ENCODE measurements at places on chromosomes 11 and 22.
A peak's percentile ranks its signal among the peaks of the same experiment; 100 is the strongest.

- peak; percentile 50 for DNase-seq
Observed at GRCh38 chr11:78379039-78379670, 38.5 kb downstream of the GAB2 start.

- DNase-seq, result no peak
Observed at GRCh38 chr22:47439643-47440265, 677.3 kb downstream of the TBC1D22A start.

- peak; percentile 75 for DNase-seq
Observed at GRCh38 chr11:45180179-45180847, 33.9 kb downstream of the PRDM11 start.

DNA sequence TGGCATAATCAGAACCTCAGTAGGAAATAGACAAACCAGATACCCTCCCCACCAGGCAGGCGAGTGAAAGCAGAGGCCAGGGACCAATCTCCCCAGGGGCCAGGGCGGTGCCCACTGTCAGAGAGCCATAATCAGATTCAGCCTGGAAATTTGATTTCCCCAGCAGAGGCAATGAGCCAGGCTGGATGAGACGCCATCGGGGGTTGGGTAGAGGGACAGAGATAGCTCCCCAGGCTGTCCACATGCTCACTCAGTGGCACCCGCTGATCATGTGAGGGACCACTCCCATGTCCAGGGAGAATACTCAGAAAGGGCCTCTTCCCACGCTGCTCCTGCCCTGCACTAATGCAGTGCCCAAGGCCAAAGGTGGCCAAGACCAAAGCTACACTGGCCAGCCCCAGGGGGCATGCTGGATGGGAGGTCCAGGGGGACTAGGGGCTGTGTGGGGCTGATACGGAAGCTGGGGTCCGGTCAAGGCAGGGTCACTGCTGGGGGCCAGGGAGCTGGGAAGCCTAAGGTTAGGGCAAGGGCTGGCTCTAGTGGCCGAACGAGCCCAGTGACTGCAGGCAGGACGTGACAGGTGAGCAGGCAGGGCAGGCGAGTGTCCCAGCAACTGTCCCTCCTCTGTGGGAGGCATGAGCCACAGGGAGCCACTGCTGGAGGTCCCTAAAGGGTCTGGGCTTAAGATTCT, 19.8 kb downstream of the ARVCF start:
- DNase-seq, result no peak

GRCh38 chr11:22161489-22161888, 31.4 kb upstream of the ANO5 start:
- DNase-seq, result no peak

DNA sequence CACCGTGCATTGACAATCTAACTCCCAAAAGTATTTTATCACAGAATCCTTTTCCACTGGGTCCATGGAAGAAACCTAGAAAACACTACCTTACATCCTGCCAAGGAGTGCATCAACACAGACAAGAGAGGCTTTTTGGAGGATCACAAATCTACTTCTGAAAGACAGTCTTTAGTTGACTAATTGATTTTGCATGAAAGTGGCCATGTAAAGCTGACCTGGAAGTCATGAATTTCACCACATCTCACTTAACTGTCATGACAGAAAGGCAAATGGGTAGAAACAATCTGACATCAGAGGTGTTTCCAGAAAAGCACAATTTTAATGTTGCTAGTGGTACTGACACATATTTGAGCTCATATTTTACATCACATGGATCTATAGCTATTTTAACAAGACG, 101.6 kb downstream of the FAM76B start:
- no peak for DNase-seq

DNA sequence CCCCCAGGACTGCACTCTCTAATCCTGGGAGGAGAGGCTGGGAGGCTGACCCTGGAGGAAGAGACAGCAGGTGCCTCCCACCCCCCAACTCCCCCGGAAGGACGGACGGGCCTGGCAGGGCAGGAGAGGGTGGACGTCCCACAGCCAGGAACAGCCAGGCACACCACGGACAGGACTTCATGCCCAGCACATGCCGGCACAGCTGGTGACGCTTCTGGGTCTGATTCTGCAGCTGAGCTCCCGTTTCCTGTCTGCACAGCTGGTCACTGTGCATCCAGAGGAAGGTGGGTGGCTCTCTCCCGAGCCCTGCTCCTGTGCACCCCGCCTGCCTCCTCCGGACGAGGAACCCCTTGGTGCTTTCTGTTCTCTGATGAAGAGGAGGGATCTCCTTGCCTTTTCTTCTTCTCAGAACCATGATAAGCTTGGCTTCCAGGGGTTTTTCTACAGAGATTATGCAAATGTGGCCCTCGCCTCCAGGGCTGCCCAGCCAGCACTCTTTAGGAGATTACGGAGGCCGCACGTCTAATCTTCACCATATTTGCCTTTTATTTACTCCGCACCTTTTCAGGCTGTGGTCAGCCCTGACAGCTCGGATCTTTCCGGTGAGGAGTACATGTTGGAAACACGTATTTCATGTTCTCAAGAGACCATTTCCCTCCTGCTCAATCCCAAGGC, 1295.8 kb downstream of the BRD1 start:
- DNase-seq, result no peak

GRCh38 chr11:123531325-123531724, 101.3 kb downstream of the GRAMD1B start:
- no peak for DNase-seq

- DNase-seq, result no peak
Observed at GRCh38 chr11:125192717-125193415, 28.3 kb downstream of the PKNOX2 start.

DNA sequence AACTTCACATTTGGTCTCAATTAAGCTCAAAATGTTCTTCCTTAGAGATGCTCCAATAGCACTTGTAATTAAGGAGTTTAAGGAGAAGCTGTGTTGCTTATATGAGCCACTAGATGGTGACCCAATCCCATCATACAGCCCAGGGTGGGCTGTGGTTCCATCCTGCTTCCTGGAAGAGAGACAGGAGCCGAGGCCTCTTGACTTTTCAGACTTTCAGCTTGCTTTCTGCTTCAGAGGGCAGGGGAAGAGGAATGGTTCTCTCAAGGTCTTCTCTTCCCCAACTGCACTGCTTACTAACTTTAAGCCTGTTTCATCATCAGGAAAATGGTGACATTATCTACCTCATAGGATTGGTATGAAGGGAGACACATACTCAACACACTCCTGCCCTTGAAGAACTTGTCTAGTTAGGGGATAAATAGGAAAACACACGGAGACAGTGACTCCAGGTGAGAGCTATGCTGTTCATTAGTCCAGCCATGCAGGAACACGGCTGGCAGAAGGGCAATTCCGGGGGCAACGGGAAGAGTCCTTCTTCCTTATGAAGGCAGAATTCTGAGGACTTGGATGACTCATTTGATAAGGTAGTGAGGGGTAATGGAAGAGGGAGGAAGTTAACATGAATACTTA, 20.1 kb downstream of the TMEM218 start:
- DNase-seq, result peak; percentile 94

DNA sequence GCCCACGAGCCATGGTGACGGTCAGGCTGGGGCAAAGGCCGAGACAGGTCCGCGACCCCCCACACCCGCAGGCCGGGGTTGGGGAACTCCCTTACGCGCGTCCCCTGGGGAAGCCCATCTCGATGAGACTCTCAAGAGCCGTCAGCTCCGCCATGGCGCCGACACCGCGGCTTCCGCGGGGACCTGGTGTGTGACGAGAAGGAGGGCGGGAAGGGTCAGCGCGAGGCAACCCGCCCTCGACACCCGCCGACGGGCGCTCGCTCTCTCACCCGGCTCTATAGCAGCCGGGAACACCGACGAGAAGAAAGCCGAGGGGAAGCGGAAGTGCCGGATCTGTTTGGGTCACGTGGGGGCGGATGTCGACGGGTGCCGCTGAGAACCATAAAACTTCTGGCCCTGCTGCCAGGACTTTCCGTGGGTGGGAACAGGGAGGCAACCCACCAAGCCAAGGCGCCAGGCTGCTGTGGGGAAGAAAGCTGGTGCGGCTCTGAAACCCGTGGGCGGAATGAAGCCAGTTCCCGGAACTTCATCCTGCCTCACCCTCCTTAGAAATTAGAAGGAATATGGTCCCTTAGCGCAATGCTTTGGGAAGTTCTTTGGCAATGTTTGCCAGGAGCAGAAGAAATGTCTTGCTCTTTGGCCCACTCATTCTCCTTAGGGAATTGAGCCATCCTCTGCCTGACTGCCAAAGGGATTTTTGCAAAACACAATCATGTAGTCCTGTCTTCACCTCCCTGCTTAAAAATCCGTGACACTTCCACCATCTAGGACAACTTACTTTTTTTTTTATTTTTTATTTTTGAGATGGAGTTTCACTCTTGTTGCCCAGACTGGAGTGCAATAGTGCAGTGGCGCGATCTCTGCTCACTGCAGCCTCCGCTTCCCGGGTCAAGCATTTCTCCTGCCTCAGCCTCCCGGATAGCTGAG, at the start of gene UBXN1:
TSS of gene UBXN1 (minus strand) at position 304 of the 927 bp plus-strand sequence. CDS start at position 154, 150 bp downstream.
- DNase-seq, result peak; percentile 85

Measured in kidney tubule cell (primary cell).